ENCODE measurements at places on chromosomes 5 and 9. TPM values are rescaled to one million over a fixed set of nuclear protein-coding genes. Genes with fewer than 3 reads are reported as not detected.

DNA sequence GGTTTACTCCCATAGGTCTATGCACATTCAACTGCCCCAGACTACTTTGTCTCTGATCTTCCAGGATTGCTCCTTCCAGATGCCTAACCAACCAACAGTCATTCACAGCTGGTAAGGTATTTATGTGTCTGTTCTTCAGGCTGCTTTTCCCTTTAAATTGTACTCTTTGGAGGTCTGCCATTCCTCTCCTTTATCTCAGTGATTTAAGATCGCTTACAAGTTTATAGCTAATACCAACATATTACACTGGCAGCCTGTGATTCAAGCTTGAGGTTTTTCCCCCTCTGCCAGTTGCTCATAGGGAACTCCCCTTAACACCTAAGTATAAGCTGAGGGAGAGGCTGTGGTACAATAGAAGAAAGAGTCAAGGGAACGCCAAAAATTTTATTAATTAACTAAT, 711.7 kb upstream of the EDIL3 start:
- DNase-seq: no peak

Gene OR1J2
- not detected for total RNA-seq

- DNase-seq: no peak
Measured at GRCh38 chr9:76269789-76270188, 124.4 kb downstream of the RFK start.

Gene SPAAR
- 13.5 TPM for total RNA-seq
